Suppressor macrophage (primary cell): ENCODE measurements at places on chromosomes 6 and 20.

GRCh38 chr20:57491373-57491772 is 33.6 kb downstream of the CTCFL start:
- no peak for DNase-seq

DNA sequence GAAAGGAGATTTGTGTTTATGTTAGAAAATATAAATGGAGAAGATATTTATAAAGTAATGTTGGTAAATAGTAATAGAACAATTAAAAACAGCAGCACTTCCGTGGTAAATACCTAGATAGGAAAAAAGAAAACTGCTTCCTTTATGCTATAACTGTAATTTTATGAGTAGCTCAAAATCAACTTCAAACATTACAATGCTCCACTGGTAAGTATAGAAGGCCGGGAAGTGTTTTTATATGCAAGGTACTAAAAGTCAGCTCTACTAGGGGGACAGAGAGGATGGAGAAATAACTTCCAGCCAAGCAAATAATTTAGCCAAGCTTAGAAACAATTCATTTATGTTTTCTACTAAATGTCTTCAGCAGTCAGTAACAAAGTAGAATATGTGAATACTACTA is 56.7 kb downstream of the ARHGAP18 start:
- no peak for DNase-seq

DNA sequence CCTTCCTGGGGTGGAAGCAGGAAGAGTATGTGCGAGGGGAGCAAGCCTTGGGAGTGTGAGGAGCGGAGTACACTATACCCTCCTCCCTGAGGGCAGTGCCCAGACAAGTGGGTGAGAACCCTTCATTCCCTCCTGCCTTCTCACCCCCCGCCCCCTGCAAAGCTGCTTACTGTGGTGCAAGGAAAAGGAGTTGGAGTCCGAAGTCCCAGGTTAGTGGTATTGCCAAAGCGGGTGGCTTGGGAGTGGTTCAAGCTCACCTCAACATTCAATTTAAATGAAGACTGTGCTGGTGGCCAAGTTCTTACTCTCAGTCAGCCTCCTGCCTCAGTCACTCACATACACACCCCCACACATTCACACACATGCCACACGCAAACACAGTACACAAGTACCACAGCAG is 74.7 kb upstream of the PRDM1 start:
- DNase-seq, result no peak

- no peak for DNase-seq
These were observed 283.9 kb downstream of the UBE3D start for GRCh38 chr6:82781620-82782204.

- peak; percentile 90 for DNase-seq
These were observed 1234.7 kb upstream of the GJE1 start for GRCh38 chr6:140897804-140898573.

DNA sequence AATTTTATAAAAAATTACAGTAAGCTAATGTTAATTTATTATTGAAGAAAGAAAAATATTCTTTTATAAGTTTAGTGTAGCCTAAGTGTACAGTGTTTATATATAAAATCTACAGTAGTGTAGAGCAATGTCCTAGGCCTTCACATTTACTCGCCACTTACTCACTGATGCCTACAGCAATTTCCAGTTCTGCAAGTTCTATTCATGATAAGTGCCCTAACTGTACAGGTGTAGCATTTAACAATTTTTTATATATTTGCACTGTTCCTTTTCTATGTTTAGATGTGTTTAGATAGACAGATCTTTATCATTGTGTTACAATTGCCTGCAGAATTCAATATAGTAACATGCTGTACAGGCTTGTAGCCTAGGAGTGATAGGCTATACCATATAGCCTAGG is 80.1 kb upstream of the HDAC2 start:
- DNase-seq, result no peak

DNA sequence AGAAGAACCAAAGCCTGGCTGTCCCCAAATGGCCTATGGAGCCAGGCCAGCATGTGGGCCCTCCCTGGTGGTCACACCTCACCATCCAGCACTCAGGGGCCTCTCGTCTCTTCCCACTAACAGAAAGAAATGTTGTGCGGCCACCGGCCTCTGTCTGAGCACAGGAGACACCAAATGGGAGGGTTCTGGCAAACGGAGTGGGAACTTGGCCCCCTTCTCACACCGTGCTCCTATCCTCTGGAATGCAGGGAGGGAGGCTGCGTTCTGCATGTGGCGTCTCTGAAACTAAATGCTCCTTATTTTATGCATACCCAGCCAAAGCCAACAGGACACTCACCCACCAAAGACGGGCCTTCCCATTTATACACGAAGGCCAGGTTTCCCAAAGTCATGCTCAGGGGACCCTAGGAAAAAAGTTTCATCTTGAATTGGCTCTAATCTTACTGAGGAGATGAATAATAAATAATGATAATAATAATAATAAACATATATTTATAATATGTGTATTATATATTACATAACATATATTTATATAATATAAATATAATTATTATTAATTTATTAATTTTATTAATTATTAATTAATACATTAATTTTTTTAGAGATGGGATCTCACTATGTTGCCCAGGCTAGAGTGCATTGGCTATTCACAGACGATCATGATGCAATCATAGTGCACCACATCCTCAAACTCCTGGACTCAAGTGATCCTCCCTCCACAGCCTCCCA is 102.4 kb downstream of the FOXF2 start:
- no peak for DNase-seq
